AG20443 (cell line): ENCODE measurements at places on chromosomes 12 and 14.

DNA sequence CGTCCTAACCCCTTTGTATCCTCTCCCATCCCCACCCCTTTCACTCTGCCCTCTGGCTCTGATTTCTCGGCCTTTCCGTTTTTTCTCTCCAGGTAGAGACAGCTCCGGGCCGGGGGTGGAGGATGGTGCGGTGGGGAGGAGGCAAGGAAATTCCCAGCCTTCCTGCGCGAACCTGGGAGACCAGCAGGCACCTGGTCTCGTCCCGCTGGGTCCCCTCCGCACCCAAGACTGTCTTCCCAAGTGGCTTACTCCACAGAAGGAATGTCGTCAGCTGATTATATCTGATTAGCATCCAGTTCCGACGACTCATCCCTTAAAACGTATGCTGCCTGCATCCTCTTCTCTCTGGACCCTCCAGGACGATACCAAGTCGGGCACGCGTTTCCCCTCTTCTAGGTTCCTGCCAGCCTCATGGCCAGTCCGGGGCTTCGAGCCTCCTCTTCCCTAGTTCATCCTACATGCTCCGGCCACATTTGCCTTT lies 42.2 kb upstream of the CAPRIN2 start:
- DNase-seq = peak; percentile 43

- peak; percentile 11 for DNase-seq
Measured at GRCh38 chr14:25406818-25407217, 356.9 kb upstream of the STXBP6 start.

DNA sequence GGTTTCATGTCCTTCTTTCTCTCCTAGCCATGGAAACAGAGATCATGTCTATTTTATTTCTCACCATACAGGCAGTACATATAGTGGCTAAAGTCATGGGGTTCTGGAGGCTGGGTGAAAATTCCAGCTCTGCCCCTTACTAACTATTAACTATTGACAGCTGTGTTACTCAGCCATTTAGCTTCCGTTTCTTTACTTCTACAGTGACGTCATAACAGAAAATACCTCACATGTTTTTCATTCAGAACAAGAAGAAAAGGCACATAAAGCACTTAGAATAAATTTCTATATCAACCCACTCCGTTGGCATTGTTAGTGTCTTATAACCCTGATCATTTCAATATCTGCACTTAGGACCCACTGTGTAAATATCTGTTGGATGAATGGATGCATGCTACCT lies 1506.9 kb upstream of the TMEM132C start:
- no peak for DNase-seq

DNA sequence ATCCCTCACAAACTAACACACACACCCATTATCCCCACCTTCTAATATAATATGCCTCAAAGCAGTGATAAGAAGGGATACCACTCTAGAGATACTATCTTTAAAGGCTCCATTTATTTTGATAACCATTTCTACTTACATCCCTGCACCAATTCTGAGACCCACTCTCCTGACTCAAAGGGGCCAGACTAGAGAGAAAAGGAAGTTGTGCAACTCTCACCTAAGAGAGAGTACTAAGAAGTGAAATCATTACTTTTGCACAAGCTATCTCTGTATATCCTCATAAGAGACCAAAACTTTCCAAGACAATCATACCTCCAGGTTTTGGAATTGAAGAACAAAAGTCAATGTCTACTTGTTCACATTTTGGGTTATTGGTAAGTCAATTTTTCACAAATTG lies 45.4 kb upstream of the USP15 start:
- no peak for DNase-seq

- DNase-seq = no peak
Measured at GRCh38 chr14:35480119-35480769, 53.7 kb upstream of the INSM2 start.
